ENCODE measurements at places on chromosomes 12 and 14.

GRCh38 chr14:58668848-58669480 lies 31.2 kb downstream of the DACT1 start:
- DNase-seq: no peak

DNA sequence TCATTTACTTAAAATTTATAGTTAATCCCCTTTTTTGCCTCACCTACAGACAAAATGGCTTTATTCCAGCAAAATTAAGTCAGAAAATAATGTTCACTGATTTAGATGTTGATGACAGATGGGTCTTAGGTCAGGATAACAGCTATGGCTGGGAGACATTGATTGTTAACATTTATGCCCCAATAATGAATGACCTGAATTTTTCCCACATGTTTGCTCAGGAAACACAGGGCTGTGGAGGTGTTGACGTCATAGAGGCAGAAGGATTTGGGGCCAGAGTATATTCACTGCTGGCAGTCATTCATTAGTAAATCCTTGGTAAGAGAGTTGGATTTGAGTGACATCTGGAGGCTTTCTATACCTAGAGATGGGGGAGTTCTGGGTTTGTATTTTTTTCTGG lies 121.3 kb downstream of the PDE3A start:
- DNase-seq: peak; percentile 80

DNA sequence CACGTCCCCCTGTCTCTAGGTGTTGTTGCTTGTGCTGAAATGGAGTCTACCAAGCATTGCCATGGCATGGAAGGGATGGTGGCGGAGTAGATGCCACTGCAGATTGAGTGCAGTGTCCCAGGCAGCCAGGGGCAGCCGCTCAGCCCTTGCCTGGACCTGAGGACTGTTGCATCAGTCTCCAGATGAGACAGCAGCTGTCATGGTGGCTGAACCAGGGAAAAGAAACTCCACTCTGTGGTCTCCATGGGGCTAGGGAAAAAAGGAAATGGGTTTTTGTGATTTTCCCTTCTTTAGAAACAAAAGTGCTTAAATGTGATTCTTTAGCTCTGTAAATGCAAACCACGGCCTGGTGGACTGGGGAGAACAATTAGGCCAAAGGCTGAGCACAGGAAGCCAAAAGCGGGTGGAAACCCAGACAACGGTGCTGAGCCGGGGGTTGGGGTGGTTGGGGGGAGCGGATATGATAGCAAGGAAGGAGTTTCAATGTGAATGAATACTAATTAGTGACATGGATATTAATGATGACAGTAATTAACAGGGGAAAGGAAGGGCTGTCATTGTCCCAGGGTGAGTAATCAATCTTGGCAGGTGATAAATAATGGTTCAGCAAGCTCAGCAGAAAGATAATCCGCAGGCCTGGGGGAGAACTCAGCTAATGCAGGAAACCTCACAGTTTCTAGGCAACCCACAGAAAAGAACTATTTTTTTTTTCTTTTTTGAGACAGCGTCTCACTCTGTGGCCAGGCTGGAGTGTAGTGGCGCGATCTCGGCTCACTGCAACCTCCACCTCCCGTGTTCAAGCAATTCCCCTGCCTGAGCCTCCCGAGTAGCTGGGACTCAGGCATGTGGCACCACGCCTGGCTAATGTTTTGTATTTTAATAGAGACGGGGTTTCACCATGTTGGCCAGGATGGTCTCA lies 442.6 kb downstream of the DPF3 start:
- DNase-seq: peak; percentile 49

- no peak for DNase-seq
Observed at GRCh38 chr12:91818227-91819131, 327.2 kb downstream of the BTG1 start.

GRCh38 chr12:124172636-124173035 lies 122.3 kb upstream of the RFLNA start:
- peak; percentile 60 for DNase-seq

GRCh38 chr14:60221457-60221856 lies 27.6 kb upstream of the PPM1A start:
- DNase-seq: no peak

DNA sequence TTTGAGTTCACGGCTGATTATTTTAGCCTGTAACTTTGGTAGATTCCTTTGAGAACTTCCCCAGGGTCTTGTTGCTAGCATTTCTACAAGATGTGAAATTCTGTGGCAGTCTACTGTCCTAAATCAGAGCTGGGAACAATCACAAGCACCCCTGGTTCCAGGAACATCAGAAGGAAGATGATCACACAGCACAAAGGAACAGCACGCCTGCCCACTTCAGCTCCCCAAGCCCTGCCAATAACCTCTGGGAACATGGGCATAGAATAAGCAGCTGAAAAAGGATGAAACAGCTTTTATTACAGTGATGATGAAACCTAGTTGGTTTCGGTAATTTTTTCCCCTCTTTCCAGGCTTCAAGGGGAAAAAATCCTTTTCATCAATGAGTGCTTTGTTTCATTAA lies 12.3 kb downstream of the GPR19 start:
- DNase-seq: no peak

DNA sequence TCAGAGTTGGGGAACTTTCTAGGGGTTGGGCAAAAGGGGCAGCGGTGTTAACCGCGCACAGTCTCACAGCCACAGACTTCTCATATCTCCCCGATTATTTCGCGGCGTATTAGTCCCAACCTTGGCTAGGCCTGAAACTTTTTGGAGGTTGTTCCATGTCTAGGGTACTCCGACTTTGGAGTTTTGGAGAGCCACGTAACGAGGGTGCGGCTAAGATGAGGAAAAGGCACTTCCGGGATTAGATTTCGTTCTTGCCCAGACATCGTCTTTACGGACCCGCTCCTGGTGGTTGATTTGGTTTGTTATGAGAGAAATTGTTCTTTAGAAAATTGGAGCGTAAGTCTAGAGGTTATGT lies 513 bp downstream of the CCNK start:
- DNase-seq: peak; percentile 37

DNA sequence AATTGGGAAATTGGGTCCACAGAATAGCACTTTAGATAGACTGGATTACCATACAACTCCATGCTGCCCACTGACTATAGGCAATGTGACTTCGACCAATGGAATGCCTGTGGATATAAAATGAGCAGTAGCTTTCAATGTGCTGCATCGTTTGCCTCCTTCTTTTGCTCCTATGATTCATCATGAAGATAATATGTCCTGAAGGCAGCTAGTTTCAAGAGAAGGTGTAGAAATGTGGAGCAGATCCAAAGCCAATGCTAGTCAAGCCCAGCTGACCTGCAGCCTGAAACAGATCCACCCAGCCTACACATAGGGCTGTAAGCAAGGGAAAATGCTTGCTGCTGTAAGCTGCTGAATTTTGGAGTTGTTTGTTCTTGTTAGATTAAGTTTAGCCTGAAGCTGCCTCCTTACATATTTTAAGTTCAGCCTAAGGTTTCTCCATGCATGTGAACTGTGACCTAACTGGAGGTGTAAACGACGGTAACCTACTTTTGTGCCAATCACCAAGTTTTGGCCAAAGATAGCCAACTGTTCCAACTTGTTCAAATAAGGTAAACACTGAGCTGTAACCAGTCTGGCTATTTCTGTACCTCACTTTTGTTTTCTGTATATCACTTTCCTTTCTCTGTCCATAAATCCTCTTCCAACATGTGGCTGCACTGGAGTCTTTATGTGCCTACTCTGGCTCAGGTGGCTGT lies 169.1 kb upstream of the AVPR1A start:
- peak; percentile 22 for DNase-seq

DNA sequence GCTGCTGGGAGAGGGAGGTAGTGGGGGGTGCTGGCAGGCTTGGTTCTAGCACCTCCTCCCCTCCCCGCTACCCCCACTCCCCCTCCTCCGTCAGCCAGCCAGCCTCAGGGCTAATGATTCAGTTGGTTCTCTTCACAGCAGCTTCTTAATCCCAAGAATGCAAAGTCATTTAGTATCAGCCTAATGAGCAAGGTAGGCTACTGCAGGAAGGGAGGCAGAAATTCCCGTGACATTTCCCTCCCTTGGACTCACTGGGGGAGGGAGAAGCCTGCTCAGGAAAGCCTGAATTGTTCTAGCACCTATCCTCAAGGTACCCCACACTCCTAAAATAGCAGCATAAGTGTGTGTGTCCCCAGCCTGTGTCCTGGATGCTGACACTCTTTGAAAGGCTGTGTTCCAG lies 29.8 kb downstream of the ITPK1 start:
- DNase-seq: peak; percentile 20

- no peak for DNase-seq
Observed at GRCh38 chr12:7061138-7061537, 620 bp downstream of the C1S start.

DNA sequence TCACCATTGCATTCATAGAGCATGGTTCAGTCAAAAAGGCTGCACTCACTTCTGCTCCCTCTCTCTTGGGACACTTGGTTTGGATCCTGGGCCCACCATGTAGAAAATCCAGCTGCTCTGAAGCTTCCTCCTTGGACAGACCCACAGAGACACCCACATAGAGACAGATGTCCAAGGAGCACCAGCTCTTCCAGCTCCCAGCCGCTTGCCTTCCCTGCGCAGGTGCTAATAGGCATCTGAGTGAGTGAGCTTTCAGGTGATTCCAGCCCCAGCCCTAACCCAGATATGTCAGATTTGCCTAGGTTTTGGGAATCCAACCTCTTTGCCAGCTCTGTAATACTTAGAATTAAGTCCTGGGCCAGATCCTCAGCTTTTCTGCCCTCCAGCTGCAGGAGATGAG lies 38.6 kb downstream of the DLK1 start:
- no peak for DNase-seq

- peak; percentile 66 for DNase-seq
Observed at GRCh38 chr14:37061697-37062096, 110.7 kb downstream of the SLC25A21 start.

- peak; percentile 61 for DNase-seq
Observed at GRCh38 chr12:2804393-2805142, 7.9 kb upstream of the ITFG2 start.

DNA sequence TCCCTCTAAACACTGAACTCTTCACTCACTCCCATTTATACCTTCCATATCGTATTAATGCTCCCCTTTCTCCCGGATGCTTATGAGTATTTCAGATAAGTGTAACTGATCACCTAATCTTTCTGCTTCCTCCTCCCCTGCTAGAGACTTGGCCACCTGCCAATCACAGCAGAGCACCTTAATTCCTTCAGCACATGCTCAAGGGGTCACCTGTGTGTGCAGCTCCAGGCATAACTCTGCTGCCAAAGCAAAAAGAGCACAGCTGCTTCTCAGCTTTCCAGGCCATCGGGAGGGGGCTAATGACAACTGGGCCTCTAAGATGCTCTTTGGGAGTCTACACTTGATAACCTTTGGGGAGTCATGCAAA lies 106.9 kb upstream of the DYRK2 start:
- no peak for DNase-seq

DNA sequence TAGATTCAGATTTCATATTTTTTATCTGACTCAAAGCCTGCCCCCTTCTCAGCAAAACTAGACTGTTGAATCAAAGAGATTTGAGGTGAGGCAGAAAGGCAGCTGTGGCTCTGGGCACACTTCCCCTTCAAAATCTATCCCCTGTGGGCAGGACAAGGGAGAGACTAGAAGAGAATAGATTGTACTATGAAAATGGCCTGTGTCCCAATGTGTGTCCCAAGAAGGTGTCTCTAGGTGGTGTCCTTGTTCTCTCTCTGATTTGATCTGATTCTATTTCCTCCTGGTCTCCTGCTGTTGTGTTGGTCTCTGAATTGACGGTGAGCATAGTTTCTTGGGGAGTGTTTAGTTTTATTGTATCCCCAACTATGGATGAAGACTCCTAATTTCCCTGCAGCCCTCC lies 565.8 kb upstream of the ATP2B1 start:
- DNase-seq: no peak

- DNase-seq: no peak
Observed at GRCh38 chr14:45990252-45990651, 661.3 kb downstream of the RPL10L start.
